ENCODE measurements at places on chromosomes 1 and 21.

GRCh38 chr1:27201295-27201694 lies 33.1 kb upstream of the WDTC1 start:
- no peak for DNase-seq

GRCh38 chr1:21926814-21927532 lies 10.1 kb downstream of the HSPG2 start:
- DNase-seq = no peak

DNA sequence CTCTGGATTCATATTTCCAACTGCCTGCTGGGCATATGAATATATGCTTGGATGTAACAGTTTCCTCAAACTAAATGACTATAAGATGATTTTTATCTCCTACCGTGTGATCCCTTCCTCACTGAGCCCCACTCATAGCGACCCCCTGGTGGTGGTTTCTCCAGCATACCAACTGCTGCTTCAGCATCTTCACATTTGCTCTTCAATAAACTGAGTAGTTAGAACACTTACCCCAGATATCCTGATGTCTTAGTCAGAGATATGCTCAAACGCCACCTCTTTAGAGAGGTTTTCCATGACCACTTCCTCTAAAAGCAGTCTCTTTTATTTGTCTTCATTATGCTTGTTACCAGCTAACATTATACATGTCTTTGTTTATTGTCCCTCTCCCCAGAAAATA lies 10.2 kb upstream of the HNRNPR start:
- DNase-seq = no peak

DNA sequence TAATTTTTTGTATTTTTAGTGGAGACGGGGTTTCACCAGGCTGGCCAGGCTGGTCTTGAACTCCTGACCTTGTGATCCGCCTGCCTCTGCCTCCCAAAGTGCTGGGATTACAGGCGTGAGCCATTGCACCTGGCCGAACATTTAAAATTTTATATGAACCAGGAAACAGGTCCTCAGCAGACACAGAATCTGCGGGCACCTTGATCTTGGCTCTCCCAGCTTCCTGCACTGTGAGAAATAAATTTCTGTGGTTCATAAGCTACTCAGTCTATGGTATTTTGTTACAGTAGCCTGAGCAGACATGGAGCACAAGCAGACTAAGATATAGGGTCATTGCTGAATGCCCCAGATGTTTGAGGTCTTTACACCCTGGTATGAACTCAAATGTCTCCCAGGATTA lies 23.6 kb upstream of the CTH start:
- DNase-seq = no peak

DNA sequence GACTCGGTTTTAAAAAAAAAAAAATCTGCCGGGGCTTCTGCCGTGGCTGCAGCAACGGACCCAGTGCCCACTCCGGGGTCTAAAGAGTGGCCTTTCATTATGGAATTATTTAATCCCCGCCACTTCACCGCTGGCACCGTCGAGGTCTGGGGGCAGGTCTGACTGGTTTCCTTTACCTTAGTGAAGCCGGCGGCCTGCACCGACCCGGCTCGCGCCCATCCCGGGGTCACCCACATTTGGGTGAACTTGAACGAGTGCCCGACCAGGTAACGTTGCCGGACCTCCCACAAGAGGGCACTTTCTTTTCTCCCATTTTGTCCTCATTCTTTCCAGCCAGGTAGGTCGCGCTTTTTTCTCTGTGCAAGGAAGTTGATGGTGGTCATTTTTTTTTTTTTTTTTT lies 4.3 kb downstream of the PRKCZ start:
- no peak for DNase-seq

GRCh38 chr1:207619871-207620542 lies 24.9 kb upstream of the CR1L start:
- DNase-seq = peak; percentile 6

DNA sequence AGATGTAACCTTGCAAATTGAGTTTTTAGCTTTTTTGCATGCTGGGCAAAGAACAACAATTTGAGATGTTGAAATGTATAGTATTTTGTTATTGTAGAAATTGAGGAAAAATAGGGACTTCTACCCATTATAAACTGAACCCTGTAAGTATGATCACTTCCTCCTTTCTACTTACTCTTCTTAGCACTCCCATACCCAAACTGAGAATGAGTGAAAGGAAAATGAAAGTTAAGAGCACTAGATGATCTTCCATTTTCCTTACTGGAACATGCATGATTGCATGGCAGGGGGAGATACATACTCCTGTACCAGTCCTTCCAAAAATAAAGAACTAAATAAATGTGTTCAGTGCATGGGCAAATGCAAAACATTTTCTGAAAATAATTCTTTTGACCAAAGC lies 107.4 kb upstream of the KIAA1614 start:
- DNase-seq = no peak

Data from activated naive CD4-positive, alpha-beta T cell treated with anti-CD3 and anti-CD28 coated beads for 36 hours (primary cell).